ENCODE measurements at places on chromosomes 4 and X.
A peak's percentile ranks its signal among the peaks of the same experiment; 100 is the strongest.

DNA sequence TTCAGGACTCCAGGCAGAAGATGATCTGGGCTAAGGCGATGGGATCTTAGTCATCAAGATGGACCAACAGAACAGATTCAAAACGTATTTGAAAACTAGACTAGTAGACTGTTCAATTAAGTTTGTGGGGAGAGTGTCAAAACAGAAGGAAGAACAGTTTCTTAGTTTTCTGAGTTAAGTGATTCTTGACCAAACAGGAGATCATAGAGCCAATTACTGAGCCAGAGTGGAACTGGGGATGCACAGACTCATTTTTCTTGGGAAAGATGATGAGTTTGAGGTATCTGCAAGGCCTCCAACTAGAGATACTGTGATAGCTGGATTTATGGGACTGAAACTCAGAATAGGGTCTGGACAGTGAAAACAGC, 119.5 kb downstream of the REELD1 start:
- DNase-seq = no peak

DNA sequence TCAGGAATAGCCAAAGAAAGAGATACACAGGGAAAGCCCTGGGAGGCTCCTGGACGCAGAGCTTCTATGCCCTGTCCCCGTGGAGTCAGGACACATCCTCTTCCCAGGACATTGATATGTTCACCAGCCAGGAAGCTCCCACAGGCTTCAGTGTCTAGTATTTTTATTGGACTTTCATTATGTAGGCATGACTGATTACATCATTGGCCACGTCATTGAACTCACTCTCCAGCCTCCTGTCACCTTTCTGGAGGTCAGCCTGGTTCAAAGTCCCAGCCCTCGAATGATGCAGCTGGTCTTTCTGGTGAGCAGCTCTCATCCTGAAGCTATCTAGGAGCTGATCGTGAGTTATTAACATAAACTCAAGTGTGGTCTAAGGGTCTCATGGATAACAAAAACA, 104.1 kb downstream of the CPEB2 start:
- DNase-seq = no peak

GRCh38 chr4:99417125-99417524, 18.0 kb downstream of the ADH7 start:
- no peak for DNase-seq

DNA sequence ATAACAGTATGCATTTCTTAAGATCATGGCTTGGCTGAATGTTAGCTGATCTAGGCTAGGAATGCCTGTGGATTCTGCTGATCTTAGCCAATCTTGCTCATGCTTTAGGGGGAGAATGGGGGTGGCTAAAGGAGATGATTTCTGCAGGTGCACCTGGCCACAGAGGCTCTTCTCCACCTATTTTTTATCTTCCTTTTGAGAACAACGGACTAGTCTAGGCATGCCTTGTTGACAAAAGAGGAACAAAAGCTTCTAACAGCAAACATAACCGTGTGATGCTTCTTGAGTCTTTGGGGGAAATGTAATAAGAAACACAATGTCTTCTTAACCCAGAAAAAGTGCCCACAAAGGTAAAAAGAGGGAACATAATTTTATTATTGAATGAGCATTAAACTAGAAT, 743.5 kb downstream of the ARAP2 start:
- DNase-seq = no peak

- peak; percentile 34 for DNase-seq
Observed at GRCh38 chrX:41275661-41276609, 58.0 kb upstream of the DDX3X start.

DNA sequence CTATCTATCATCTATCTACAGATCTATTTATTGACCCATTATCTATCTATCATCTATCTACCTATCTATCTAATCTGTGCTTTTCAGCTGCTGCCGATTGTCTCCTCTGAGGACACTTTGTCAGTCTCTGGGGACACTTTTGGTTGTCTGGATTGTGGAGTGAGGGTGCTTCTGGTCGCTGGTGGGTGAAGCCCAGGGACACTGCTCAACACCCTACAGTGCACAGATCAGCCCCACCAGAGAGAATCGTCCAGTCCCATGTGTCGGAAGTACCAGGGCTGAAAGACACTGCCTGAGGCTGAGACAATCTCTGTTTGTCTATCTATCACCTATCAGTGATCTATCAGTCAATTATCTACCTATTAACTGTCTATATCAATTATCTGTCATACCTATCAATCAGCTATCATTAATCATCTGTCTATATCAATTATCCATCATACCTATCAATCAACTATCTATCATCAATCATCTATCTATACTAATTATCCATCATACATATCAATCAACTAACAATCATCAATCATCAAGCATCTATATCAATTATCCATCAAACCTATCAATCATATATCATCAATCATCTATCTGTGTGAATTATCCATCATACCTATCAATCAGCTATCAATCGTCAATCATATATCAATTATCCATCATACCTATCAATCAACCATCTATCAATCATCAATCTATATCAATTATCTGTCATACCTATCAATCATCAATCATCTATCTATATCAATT, 70.0 kb upstream of the PPP2R3B start:
- no peak for DNase-seq

GRCh38 chr4:813900-814299, 12.0 kb downstream of the CPLX1 start:
- no peak for DNase-seq

GRCh38 chr4:117549524-117549923, 464.1 kb upstream of the TRAM1L1 start:
- DNase-seq = no peak

DNA sequence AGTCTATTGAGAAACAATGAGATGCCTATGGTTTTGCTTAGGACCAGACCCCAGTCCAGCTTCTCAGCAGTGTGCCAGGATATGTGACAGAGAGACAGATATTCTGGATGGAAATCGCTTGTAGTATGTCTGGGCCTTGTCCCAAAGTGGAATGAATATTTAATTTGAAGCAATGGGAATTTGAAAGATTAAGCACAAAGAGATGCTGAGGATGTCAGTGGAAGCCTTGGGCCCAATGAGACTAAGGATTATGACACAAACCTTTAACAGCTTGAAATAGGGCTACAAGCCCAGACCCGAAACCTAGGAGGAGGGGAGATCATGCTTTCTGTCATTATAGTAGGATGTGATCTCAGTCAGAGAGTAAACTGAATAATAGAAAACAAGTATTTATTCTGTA, 459.2 kb downstream of the FAT4 start:
- DNase-seq = no peak

DNA sequence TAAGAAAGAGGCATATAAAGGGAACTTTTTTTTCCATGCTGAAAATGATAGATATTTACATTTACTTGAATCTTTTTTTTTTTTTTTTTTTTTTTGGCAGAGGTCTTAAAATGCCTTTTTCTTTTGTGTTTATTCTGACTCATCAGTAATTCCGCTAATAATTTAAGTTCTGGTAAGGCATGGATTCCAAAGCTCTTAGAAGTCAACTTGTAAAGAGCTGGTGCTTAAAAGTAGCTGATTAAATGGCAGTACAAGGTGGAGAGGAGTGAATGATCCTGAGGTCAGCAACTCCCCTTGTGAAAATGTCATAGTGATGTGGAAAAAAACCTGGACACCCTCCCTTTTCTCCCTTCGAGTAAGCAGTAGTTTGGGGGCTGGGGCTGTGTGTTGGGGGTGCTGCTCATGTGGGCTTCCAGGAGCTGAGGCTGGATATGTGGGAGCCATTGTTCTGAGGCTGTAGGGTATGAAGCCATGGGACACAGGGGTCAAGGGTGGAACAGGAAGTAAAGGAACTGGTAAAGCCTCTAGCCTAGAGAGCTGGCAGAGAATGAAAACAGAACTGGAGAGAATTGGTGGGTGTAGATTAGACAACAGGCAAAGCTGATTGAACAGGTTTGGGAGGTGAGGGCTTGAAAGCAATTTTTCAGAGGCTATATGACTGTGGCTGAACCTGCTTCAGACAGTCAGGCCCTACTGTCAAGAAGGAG, 41.0 kb upstream of the PITX2 start:
- no peak for DNase-seq

GRCh38 chr4:148632476-148632875, 190.3 kb upstream of the NR3C2 start:
- DNase-seq = no peak

DNA sequence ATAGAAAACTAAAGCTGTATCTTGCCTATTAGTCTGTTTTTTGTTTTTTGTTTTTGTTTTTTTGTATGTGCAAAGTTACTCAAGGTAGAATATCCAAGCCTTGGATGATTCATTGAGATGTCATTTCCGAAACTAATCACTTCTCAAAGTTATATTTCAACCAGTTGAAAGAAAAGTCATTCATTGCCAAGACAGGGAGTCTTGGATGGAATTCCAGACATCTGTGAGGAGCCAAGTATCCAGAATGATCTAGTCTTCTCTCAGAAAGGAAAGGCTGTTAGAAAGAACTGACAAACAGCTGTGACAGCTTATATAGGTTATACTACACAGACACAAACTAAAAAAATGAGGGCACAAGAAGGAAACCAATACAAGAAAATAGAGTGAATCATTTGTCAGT, 141.1 kb upstream of the NDST3 start:
- no peak for DNase-seq

- no peak for DNase-seq
Observed at GRCh38 chr4:102352781-102353180, 7.5 kb upstream of the SLC39A8 start.

- DNase-seq = no peak
Observed at GRCh38 chr4:41880022-41880837, 55.0 kb upstream of the TMEM33 start.

- DNase-seq = no peak
Observed at GRCh38 chr4:88286897-88287296, 2.5 kb upstream of the PPM1K start.

DNA sequence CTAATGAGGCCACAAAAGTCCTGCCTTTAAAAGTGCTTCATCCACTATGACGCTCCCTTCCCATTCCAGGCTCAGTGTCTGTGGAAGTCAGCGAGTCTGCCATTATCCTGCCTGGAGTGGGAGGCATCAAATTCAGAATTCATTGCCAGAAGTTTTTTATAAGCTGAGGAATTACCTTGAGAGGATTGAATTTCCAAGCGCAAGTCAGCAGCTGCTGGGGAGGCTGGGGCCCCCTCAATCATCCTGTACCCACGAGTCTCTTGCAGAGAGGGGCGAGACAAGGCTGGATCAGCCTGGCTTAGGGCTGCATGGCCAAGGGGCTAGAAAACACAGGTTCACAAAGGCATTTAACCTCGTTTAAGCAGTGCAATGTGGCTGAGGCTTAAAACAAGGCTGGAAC, 170.5 kb upstream of the NOCT start:
- no peak for DNase-seq

DNA sequence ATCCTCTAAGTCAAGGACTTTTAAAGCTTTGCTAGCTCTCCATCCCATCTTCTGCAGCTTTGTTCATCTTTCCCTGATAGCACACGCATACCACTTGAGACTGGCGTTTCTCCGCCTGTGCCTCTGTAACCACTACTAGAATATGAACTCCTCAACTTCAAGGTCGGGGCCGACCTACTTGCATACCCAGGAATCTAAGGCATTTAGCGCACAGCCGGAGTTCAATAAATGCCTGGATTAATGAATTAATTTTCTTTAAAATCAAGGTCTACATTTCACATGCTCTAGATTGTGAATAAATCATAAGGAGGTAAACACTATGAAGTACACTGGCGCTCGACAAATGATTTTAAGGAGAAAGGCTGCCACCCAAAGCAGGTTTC, 89.3 kb downstream of the HNRNPD start:
- no peak for DNase-seq

DNA sequence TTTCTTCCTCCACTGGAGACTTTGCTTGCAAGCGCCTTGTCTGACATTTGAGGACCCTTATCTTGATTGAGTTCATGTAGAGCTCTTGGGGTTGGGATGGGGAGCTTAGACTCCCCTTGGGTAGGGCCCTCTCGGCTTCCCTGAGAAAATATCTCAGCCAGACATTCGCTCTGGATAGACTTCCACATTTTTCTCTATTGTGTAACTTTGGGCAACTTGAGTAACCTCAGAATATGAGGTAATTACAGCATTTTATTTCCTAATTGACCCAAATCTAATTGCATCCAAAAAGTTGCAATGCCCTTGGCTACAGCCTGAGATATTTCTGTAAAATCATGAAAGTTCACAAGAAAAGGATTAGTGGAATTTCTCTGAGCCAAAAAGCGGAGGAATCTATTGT, 102.8 kb upstream of the MXRA5 start:
- no peak for DNase-seq

GRCh38 chr4:15526924-15527592, 57.4 kb downstream of the CC2D2A start:
- no peak for DNase-seq

DNA sequence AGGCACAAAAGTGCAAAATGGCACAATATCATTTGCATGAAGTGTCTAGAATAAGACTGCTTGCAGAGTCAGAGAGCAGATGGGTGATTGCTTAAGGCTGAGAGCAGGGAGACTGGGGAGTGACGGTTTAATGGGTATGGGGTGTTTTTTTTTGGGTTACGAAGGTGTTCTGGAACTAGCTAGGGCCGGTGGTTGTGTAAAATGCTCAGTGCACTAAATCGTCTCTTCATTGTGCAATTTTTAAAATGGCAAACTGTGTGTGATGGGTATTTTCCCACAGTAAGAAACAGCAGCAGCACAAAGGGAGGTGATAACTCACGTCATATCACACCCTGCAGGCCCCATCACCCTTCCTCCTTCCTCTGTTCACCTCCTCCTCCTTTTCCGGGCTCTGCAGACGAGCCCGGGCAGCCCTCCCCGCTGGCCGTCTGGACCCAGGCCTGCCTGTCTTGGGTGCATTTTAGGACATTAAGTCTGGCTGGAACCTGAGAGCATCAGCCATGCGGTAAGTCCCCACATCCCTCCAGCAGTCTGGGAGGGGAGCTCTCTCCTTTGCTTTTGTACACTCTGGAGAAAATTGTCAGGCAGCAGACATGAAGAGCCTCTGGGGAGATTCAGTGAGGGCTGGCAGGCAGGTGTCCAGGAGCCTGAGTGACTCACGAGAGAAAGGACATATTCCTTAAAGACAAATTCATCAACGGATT, 42.7 kb downstream of the ASMT start:
- peak; percentile 28 for DNase-seq

GRCh38 chr4:127006446-127006877, 626.3 kb upstream of the INTU start:
- DNase-seq = no peak

DNA sequence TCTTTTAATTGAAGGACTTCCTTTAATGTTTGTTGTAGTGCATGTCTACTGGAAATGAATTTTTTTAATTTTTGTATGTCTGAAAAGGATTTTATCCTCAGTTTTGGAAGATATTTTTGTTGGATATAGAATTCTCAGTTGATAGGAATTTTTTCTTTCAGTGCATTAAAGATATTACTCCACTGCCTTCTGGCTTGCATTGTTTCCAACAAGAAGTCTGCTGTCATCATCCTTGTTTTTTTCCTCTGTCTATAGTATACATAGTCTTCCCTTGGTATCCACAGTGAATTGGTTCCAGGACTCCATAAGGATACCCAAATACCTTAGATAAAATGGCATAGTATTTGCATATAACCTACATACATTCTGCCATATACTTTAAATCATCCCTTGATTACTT, 33.5 kb downstream of the SCD5 start:
- DNase-seq = no peak

GRCh38 chr4:63211776-63212479, 1197.3 kb downstream of the TECRL start:
- no peak for DNase-seq

GRCh38 chrX:39772057-39772832, 325.5 kb downstream of the BCOR start:
- peak; percentile 53 for DNase-seq
